ENCODE measurements at places on chromosomes 6 and 20.
A peak's percentile ranks its signal among the peaks of the same experiment; 100 is the strongest.

GRCh38 chr6:11055127-11055627 is 11.1 kb upstream of the ELOVL2 start:
- DNase-seq, result no peak

DNA sequence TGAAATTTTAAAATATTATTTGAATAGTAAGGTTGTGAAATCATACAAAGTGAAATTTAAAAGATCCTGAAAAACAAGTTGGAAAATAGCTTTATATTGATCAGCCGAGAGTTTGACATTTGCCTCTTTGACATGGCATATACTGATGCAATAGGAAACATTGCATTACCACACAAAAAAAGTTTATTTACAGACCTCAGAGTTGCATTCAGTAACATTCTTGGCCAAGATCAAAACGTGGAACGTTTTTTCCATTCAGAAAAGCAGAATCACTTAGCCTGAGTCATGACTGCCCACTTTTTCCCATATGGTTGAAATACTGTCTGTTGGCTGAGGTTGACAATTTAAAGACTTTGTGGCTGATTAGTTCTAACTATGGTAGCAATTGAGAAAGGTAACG is 55.1 kb upstream of the BACH2 start:
- DNase-seq, result no peak

- DNase-seq, result no peak
These were observed 26.6 kb upstream of the C6orf58 start for GRCh38 chr6:127550403-127550802.

DNA sequence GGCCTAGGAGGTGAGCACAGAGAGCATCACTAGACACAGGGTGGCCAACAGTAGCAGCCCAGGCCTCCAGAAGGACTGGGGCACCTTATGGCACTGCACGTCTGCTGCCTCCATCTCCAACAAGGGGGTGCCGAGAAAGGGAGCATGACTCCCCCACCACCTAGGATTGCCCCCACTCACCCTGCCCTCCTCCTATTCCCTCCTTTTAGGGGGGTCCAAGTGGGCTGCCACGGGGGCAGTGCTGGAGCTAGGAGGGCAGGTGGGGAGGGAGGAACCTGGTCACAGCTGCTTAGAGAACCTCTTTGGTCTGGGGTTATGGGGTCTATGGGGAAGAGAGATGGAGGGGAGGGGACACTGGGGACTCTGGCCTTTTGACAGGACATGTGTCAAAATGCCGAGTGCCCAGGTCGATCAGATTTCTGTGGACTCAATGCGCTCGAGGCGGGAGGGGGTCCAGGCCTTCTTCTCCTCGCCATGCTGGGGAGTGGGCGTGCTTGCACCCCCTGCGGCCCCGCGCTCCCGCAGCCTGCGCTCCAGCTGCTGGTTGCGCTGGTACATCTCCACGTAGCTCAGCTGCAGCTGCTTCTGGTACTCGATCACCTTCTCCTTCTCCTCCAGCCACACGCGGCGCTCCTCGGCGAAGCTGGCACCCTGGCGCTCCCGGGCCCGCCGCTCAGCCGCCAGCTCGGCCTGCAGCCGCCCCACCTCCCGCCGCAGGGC is 4.5 kb upstream of the FASTKD5 start:
- DNase-seq, result no peak

DNA sequence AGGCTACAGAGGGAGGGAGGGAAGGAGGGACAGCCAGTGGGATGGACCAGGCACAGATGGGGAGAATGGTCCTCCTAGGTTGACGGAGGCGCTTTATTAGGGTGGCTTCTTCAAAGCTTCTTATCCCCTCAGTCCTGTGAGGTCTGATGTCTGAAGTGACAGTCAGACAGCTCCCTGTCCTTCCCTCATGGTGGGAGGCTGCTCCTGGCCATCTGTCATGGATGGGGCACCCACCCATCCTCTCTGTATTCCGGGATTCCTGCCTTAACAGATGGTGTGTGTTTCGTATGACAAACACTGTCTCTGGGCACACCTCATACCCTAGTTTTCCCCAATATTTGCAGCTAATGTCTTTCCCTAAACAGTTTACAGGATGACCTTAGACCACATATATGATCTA is 7.9 kb downstream of the RIN2 start:
- DNase-seq, result no peak

- no peak for DNase-seq
These were observed 11.2 kb upstream of the GPSM3 start for GRCh38 chr6:32203426-32204267.

- DNase-seq, result peak; percentile 7
These were observed 259.2 kb downstream of the DLL1 start for GRCh38 chr6:170031684-170032121.

- DNase-seq, result no peak
These were observed 8.5 kb upstream of the COQ3 start for GRCh38 chr6:99402448-99402847.

DNA sequence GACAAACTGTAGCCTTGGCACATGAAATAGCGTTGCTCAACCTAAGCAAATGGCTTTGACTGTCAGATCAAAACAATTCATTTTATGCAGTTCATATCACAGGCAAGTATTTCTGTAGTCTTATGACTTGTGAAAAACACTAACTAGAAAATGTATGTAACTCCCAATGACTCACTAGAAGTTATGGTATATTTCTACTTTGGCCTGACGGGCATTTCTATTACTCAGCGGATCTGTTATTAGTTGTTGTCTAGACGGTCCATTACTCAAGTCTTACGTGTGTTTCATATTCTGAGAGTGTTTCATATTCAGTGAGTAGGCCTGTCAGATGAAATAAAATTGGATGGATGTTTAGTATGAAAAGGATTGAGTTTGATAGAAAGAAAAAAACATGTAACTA is 880.9 kb downstream of the PRIM2 start:
- no peak for DNase-seq

DNA sequence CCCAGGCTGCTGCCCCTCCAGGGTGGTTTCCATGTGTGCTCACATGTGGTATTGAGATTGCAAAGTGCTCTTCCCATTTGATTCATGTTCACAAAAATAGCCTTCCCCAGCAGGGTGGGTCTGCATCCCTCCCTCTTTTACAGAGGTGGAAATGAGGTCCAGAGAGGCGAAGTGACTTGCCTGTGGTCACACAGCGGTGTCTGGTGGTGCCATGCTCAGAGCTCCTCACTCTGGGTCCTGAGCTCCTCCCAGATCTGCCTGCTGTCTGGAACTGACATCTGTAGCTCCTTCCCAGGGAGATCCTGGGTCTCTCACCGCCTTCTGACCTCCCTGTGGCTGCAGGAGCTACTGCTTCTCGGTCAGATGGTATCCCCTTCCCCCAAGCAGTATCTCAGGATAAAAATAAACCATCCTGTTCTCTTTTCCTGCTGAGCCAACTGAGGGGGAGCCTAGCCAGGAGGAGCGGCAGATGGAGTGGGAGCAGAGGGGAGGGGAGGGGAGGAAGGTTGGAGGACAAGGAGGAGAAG is 11.9 kb downstream of the CD40 start:
- no peak for DNase-seq

- no peak for DNase-seq
These were observed 66.0 kb upstream of the UTRN start for GRCh38 chr6:144219056-144219685.

GRCh38 chr6:15827496-15828255 is 164.8 kb upstream of the DTNBP1 start:
- DNase-seq, result no peak

DNA sequence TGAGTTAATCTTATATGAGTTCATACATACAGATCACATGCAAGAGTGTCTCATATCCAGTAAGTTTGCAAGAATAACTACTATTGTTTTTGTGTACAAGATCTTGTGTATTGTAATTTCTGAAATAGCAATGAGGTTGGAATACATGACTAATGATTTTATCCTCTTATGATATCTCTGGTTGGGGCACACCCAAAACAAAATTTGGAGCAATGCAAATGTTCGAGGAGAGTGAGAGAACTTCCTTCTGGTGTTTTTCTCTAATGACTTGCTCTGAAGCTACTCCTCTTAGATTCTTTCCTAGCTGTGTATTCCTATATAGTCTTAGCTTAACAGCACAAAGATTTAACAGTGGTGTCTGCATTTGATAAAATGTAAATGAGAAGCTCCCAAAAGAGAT is 252.5 kb downstream of the LAMA2 start:
- no peak for DNase-seq

DNA sequence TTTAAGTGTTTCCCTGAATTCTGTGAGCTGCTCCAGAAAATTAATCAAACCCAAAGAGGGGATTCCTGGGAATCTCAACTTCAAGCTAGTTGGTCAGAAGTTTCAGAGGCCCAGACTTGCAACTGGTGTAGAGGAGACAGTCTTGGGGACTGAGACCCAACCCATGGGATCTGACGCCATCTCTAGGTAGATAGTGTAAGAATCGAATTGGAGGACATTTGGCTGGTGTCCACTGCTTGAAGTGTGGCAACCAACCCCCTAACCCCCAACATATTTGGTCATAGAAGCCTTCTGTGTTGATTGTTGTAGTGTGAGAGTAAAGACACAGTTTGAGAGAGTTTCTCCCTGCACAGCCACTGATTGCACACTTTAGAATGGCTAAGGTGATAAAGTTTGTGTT is 103.5 kb upstream of the CARMIL1 start:
- no peak for DNase-seq
